ENCODE measurements at places on chromosomes 2 and 18.

DNA sequence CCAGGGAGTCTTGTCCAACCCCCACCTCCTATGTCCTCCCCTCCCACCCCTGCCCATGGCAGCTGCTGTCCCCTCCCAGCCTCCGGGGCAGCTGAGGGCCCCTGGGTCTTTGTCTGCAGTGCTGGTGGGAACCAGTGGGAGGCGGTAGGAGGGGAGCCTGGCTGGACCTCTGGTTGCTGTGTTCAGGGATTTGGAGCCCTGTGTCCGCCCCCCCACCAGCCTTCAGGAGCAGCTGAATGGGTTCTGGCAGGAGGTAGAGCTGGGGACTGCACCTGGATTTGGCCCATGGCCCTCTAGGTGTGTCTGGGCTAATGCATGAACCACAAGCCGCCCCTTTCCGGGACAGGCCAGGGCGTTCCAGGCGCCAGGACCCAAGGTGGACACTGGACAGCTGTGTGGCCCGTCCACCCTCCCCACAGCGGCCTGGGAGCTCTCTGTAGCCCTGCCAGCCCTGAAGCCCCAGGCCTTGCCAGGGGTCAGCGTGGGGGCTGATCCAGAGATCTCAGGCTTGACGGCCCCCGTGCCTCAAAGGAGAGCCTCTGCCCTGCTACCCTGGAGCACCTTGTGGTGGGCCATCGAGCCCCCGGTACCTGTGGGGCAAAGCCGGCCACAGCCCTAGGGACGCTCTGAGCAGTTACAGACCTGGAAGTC, 25.4 kb downstream of the GPC1 start:
- no peak for DNase-seq

- DNase-seq, result peak; percentile 34
These were observed 2.5 kb downstream of the ATP9B start for GRCh38 chr18:79071503-79072210.

- DNase-seq, result peak; percentile 39
These were observed at the start of gene ANKRD53 for GRCh38 chr2:70978341-70979179. Gene ANKRD53, plus strand, starts transcription at chr2:70978630. Its CDS starts 16 bp downstream, at chr2:70978646.

- no peak for DNase-seq
These were observed 61.2 kb upstream of the CABLES1 start for GRCh38 chr18:23073996-23074606.
